ENCODE measurements at places on chromosomes 5 and 9.

DNA sequence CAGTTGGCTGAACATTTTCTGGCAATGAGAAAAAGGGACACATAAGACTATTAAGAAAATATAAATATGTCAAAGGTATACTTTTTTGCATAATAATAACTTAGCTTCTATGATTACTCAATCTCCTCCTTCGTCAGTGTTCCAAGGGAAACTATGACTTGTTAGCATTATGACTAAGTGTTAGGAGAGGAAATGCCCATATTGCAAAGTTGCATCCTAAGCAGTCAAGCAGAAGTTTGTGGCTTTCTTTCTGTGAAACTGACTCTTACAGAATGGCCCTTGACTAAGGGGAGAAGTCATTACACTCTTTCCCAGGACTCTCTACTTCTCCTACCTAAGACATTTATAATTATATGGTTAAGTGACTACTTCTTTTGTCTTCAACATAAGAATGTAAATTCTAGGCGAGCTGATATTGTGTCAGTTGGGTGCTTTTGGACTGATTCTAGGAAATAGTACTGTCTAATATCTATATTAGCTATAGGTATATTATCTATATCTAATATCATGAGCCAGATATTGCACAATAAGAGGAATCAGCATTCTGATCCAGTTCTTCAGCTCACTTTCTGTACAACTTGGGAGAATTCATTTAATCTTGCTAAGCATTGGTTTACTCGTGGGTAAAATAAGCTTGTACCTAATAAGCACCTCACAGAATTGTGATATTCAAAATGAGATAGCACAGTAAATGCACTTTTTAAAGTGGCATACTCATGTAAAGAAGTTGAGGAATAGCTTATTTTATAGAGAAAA is 16.4 kb upstream of the SPINK6 start:
- DNase-seq, result no peak

DNA sequence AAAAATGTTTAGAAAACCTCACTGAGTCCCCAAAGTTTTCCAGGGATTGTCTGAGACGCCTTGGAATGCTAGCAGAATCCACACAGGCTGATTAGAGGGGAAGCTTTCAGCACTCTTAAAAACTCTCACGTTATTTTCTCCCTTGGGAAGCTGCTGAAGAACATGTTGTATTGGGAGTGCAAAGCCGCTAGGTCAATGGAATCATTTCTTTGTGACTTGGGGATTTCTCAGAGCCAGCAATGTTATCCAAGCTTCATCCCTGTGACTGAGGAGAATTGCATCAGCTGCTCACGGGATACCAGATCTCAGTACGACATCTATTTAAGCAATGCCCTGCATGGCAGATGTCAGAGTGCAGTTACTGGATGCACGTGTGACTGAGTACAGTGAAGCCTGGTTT is 426.4 kb upstream of the MPDZ start:
- DNase-seq, result no peak

GRCh38 chr5:150777685-150778084 is 872 bp upstream of the SMIM3 start:
- no peak for DNase-seq

DNA sequence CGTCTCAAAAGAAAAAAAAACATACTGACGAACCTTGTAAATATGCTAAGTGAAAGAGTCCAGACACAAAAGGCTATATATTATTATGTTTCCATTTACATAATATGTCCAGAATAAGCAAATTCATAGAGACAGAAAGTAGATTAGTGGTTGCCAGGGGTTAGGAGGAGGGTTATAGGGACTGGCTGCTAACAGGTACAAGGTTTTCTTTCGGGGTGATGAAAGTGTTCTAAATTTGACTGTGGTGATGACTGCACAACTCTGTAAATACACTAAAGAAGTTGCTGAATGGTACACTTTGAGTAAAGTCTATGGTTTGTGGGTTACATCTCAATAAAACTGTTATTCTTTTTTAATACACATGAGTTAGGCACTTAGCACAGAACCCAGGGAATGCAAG is 98.8 kb downstream of the MYO10 start:
- DNase-seq, result no peak

DNA sequence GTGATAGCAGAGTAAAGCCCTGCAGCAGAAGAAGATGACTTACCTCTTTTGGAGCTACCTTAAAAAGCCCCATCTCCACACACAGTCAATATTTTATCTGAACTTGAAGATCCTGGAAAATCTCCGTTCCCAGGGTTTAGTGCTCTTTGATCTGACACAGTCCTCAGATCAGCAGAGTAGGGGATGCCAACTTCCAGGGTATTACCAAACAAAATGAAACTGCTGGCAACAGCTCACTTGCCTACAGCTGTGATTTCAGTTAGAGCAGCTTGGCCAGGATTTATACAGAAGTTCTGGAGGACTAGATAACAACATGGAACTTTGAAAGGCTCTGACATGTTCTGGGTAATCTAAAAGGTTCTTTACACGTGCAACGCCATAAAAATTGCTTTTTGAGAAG is 1537.8 kb upstream of the ACO1 start:
- no peak for DNase-seq

DNA sequence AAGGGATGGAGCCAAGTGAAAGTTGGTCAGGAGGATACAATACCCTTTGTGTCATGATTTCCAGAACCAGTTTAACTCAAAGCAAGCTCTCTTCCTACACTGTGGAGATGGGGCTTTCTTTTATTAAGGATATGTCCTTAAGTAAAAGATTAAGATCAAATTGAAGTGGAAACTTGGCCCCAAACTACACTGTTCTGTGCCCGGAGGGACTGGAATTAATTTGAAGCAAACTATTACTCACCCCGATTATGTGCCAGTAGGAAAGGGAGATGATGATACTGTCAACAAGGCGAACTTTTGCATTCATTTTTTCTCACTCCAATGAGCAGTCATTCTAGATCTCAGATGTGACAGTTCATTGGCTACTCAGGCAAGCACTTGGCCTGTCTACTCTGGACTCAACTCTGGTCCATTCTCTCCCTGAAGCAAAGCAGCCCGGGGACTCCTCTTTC is 186.7 kb downstream of the NTRK2 start:
- no peak for DNase-seq

All from NCI-H2029 (cell line).